Glutamatergic neuron (in vitro differentiated cells): ENCODE measurements at places on chromosomes 1 and 21. TPM values are rescaled to one million over a fixed set of nuclear protein-coding genes. Genes with fewer than 3 reads are reported as not detected.

The EPHB2 gene
- total RNA-seq: 93.0 TPM

- no peak overlapping the region for H3K4me3 ChIP-seq
- H3K27ac ChIP-seq: no peak overlapping the region
Observed at GRCh38 chr1:90190523-90190922, 195.6 kb downstream of the ZNF326 start.

DNA sequence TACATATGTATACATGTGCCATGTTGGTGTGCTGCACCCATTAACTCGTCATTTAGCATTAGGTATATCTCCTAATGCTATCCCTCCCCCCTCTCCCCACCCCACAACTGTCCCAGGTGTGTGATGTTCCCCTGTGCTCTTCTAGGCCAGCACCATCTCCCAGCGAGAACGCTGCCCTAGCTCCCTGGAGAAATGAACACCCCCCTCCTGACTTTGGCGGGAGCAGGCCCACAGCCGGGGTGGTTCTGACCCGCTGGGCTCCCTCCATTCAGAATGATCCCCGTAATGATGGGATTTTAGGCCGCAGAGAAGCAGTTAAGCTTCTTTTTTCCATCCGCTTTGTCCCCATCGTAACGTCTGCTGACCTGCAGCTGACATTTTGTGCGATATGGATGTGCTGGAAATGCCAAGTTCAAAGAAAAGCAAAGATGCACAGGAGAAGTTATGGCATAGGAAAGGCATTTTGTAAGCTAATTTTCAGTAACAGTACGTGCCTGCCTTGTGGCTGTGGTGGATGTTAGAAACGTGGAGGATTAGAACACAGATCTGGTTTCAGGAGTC is 39.3 kb downstream of the ELK4 start:
- no peaks in the 10 kb centered on the region for H3K36me3 ChIP-seq
- H3K4me3 ChIP-seq: no peak overlapping the region
- H3K27me3 ChIP-seq: peaks cover 4% of the 10 kb centered on the region
- no peak overlapping the region for H3K27ac ChIP-seq
- peaks cover 1% of the 10 kb centered on the region for H3K4me1 ChIP-seq

DNA sequence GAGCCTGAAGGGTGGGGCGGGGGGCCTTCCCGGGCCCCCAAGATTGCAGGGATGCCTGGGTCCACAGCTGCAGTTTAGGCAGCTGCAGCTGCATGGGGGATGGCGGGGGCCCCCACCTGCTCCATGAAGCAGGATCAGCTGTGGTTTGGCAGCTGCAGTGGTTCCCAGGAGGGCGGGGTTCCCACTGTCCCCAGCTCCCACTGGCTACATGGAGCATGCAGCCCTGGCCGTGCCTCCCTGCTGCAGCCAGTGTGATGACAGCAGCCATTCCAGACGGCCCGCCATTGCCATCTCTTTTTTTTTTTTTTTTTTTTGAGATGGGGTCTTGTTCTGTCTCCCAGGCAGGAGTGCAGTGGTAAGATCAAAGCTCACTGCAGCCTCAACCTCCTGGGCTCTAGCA is 992 bp upstream of the C1QA start:
- peaks cover 6% of the 10 kb centered on the region for H3K27me3 ChIP-seq
- no peak overlapping the region for H3K4me3 ChIP-seq
- peaks cover 7% of the 10 kb centered on the region for H3K4me1 ChIP-seq
- no peak for DNase-seq

The AQP10 gene
- not detected for total RNA-seq

The CRYZL1 gene
- total RNA-seq: 50.3 TPM

GRCh38 chr1:37465593-37466517 is 8.5 kb upstream of the ZC3H12A start:
- no peak for DNase-seq
- H3K27ac ChIP-seq: no peak overlapping the region
- H3K4me1 ChIP-seq: no peaks in the 10 kb centered on the region
- no peaks in the 10 kb centered on the region for H3K36me3 ChIP-seq

The TDRD10 gene
- total RNA-seq: not detected

The PLPPR5 gene
- 2.0 TPM for total RNA-seq

GRCh38 chr1:107196973-107197562 is 56.2 kb downstream of the NTNG1 start:
- no peaks in the 10 kb centered on the region for H3K36me3 ChIP-seq
- no peak for DNase-seq
- no peaks in the 10 kb centered on the region for H3K27me3 ChIP-seq
- H3K27ac ChIP-seq: no peak overlapping the region
- H3K4me1 ChIP-seq: no peaks in the 10 kb centered on the region
- H3K4me3 ChIP-seq: no peak overlapping the region

DNA sequence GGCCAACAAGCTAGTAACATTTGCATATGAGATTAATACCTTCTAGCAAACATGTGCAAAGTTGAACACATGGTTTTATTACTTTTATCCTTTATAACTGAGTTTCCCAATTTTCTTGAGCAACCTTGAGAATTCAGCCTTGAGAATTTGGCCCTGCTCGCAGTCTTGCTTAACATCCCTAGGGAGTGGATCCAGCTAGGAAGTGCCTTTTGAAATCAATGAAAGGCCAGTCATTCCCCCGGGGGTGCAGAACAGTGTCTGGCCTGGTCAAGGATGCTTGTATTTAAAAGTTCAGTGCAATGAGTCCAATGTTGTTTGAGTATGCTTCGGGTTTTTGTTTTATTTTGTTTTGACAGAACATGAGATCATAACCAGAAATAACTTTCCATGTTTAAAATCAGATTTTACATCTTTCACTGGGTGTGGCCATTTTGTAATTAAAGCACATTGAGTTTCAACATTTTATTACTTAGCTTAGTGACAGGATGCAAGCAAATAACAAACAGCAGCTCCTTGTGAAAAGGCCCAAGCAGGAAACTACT is 16.7 kb downstream of the PALMD start:
- H3K27ac ChIP-seq: peak overlapping the region; percentile 11
- no peak overlapping the region for H3K4me3 ChIP-seq
- peaks cover 24% of the 10 kb centered on the region for H3K4me1 ChIP-seq
- H3K27me3 ChIP-seq: no peaks in the 10 kb centered on the region

- no peak overlapping the region for H3K4me3 ChIP-seq
- no peak overlapping the region for H3K27ac ChIP-seq
- no peak for DNase-seq
- H3K4me1 ChIP-seq: no peaks in the 10 kb centered on the region
- no peaks in the 10 kb centered on the region for H3K36me3 ChIP-seq
Observed at GRCh38 chr1:67004176-67004575, 49.8 kb downstream of the SLC35D1 start.

The NEGR1 gene
- 0.51 TPM for total RNA-seq

DNA sequence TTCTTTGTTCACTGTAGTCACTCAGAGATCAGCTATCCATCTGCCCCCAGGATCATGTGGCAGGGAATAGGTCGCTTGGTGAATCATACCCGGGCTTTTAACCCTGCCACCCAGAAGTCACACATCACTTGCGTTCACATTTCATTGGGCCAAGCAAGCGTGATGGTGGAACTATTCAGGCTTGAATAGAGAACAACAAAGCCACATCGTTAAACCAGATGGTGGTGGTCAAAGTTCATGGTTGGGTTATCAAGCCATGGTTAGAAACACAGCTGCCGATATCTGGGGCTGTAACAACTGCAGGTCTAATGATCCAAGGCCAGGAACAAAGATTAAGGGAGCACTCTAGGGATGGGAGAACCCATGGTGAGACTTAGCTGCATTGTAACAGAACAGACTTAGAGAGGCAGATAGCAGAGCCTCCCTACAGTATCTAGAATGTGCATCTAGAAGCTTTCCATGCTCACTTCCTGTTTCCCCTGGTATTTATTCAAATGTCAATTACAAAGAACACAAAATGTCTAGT is 40.0 kb upstream of the PTPRC start:
- DNase-seq: no peak
- no peaks in the 10 kb centered on the region for H3K36me3 ChIP-seq
- no peaks in the 10 kb centered on the region for H3K4me1 ChIP-seq
- no peaks in the 10 kb centered on the region for H3K27me3 ChIP-seq
- no peak overlapping the region for H3K4me3 ChIP-seq

DNA sequence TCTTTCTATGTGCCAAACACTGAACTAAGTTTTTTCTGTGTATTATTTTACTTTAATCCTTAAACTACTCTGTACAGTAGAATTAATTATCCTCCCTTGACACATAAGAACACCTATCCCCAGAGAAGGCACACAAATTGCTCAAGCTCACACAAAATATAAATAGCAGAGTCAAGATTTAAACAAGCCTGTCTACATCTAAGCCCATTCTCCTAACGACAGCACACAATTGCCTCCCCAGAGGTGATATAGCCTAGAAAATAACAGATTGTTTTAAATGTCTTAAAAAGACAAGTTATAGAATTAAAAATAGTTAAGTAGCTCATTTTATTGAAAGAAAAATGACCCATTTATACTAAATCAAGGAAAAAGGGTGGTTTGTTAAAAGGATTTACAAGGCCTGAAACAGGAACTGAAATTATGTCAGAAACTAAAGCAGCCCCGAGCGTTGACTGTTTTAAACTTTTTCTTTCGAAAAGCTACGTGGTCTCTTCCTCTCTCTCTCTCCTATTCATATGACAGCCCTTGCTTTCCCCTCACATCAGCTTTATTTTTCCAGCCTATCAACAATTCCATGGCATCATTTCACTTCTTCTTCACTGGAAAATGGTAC is 30.5 kb downstream of the TNFSF18 start:
- no peak for DNase-seq
- no peak overlapping the region for H3K27ac ChIP-seq
- H3K4me1 ChIP-seq: no peaks in the 10 kb centered on the region
- H3K27me3 ChIP-seq: peaks cover 2% of the 10 kb centered on the region
- H3K36me3 ChIP-seq: no peaks in the 10 kb centered on the region

DNA sequence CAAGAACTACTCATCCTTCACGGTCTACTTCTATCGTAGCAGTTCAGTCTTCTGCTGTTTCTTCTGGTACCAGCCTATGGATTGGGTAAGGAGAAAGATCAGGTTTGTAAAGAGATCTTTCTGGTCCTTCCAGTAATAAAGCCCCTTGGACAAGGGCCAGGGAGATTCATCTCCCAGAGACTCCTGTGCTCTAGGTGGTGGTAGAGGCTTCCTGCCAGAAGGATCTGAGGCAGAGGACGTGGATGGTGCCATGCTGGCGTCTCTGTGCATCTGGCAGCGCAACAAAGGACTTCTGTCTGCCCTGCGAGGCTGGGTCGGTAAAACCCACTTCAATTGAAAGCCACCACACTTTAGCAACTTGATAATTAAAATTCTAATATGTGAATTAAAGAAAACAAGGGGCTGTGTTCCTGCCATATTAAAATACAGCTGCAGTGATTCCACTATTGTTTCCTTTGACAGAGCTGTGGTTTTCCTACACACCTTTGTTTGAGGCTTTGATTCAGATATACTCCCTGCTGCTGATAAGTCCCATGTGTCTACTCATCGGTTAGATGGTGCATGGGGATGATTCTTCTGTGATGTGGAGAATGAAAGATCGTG is 73.6 kb downstream of the ROR1 start:
- H3K36me3 ChIP-seq: no peaks in the 10 kb centered on the region
- no peak overlapping the region for H3K27ac ChIP-seq
- peaks cover 9% of the 10 kb centered on the region for H3K27me3 ChIP-seq
- H3K4me1 ChIP-seq: peaks cover 49% of the 10 kb centered on the region
- no peak overlapping the region for H3K4me3 ChIP-seq
- no peak for DNase-seq

The FTCD gene
- total RNA-seq: 13.4 TPM

GRCh38 chr1:50724626-50725286 is 235.3 kb downstream of the FAF1 start:
- H3K4me1 ChIP-seq: no peaks in the 10 kb centered on the region
- DNase-seq: no peak
- H3K36me3 ChIP-seq: no peaks in the 10 kb centered on the region
- H3K27me3 ChIP-seq: no peaks in the 10 kb centered on the region
- H3K27ac ChIP-seq: no peak overlapping the region

DNA sequence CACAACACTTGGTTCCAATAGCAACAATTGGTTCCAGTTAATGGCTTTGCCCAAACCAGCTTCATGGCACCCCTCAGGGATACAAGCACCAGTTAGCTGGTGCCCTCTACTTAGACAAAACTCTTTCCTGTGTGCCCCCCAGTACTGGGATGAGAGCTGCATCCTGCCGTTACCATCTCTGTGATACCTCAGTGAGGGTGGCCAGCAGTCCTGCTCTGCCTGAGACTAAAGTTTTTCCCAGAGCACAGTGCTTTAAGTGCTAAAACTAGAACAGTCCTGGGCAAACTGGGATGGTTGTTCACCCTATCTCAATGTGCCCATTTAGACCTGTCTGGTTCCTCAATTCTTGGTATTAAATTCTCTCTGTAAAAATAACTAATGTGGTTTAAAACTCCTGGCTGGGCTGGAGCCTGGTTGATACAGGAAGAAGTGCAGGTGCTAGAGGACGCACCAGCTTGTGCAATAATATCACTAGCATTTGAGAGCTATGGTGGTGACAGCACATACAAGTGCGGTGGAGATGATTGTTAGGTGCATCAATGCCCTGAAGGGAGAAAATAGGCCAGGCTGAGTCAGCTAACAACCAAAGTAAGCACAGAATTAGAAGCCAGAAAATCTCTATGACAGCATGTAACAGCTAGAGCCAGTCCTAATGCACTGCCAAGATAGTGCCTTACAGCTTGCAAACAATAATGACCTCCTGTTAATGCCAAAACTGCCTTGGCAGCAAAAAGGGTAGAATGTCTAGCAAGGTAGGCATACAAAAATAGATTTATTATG is 179.8 kb upstream of the GALNT2 start:
- DNase-seq: no peak
- H3K27me3 ChIP-seq: no peaks in the 10 kb centered on the region
- H3K4me1 ChIP-seq: peaks cover 4% of the 10 kb centered on the region
- no peaks in the 10 kb centered on the region for H3K36me3 ChIP-seq
- no peak overlapping the region for H3K4me3 ChIP-seq

GRCh38 chr1:2465371-2466269 is 10.5 kb upstream of the PLCH2 start:
- H3K4me3 ChIP-seq: no peak overlapping the region
- no peak for DNase-seq
- H3K36me3 ChIP-seq: no peaks in the 10 kb centered on the region
- peaks cover 5% of the 10 kb centered on the region for H3K27me3 ChIP-seq
- no peak overlapping the region for H3K27ac ChIP-seq

DNA sequence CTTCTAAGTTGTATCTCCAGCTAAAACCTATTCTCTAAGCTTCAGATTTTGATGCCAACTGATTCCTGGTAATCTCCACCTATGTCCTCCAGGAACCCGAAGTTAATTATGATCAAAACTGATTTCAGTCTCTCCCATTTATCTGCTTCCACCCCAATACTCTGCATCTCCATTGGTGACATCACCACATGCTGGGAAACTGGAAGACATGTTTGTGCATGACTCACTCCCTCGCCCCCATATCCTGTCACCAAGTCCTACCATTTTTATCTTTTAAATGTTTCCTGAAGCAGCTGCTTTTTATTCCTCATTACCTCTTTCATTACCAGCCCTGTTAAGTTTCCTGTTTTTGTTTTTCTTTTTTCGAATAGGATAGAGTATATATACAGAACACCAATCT is 228.5 kb downstream of the LRRC40 start:
- H3K36me3 ChIP-seq: no peaks in the 10 kb centered on the region
- H3K27ac ChIP-seq: no peak overlapping the region
- H3K4me3 ChIP-seq: no peak overlapping the region
- no peaks in the 10 kb centered on the region for H3K27me3 ChIP-seq
- no peaks in the 10 kb centered on the region for H3K4me1 ChIP-seq
- DNase-seq: no peak

GRCh38 chr1:56202796-56203492 is 376.4 kb downstream of the PLPP3 start:
- H3K36me3 ChIP-seq: peaks cover 6% of the 10 kb centered on the region
- no peaks in the 10 kb centered on the region for H3K27me3 ChIP-seq
- peaks cover 15% of the 10 kb centered on the region for H3K4me1 ChIP-seq
- H3K4me3 ChIP-seq: no peak overlapping the region
- H3K27ac ChIP-seq: no peak overlapping the region
- no peak for DNase-seq

GRCh38 chr1:14929547-14930246 is 223.8 kb upstream of the TMEM51 start:
- peak overlapping the region; percentile 12 for H3K27ac ChIP-seq
- peak; percentile 40 for DNase-seq
- peaks cover 7% of the 10 kb centered on the region for H3K27me3 ChIP-seq
- peaks cover 18% of the 10 kb centered on the region for H3K4me1 ChIP-seq
- peak overlapping the region; percentile 15 for H3K4me3 ChIP-seq
